ENCODE measurements at places on chromosomes 11 and 22.

DNA sequence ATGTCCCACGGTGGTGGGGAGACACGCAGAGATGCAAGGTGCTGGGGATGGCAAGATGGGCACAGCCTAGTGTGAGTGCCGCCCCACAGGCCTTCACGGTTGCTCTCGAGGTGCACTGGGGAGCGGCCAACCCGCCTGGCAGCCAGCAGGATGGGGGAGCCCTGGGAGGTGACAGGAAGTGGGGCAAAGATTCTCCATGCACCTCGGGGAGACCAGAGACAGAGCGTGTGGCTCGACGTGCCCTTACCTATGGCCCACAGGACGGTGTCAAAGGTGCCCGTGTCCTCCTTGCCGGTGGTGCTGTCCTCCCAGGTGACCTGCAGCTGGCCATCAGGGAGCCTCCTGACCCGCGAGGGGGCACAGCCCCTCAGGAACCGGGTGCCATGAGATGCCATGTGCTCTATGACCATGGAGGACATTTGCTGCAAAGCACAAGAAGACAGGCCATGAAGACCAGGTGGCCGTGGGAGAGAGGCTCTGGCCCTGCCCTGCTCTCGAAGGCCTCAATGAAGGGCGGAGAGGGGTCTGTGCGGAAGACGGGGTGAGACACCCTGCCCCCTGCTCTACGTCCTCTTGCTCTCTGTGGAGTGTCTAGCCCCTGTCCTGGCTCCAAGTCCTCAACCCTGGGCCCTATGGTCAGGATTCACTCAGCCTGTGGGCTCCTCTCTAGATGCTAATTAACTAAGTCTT is 40.6 kb upstream of the GNB1L start:
- DNase-seq: no peak

DNA sequence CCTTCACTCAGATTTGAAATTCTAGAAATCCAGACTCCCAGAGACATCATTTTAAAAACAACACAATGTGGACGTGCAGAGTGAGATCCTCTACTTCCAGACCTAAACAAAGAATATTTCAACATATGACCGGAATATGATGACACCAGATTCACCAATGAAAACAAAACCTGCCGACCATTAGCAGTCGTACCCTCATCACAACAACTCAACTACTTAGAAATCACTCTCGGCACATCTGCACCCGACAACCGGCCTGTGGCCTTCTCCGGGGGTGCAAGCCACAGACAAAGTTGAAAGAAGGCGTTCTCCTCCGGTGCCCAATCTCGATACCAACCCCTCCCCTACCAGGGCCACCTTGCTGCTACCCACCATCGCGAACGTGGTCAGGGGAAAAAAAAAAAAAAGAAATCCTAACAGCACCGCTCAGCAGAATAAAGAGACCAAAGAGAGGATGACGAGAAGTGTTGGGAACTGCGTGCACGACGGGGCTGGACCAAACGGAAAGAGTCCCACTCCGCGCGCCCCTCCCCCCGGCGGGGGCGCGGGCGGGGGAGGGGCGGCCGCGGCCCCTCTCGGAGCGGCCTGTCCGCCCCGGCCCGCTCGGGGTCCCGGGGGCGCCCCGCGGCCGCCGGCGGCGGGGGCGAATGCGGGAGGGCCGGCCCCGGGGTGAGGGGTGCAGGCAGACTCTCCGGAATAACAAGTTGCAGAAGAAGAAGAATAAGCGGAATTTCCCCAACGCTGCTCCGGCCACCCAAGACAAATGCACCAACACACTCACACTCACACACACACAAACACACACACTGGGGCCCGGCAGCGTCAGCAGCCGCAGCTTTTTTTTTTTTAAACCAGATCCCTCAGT is 1.7 kb downstream of the PHF21A start:
- DNase-seq: peak; percentile 22

- peak; percentile 28 for DNase-seq
These were observed 56.6 kb upstream of the LIN7C start for GRCh38 chr11:27563201-27563600.

GRCh38 chr22:30186510-30186909 is 60.0 kb downstream of the LIF start:
- DNase-seq: no peak

GRCh38 chr11:60925868-60926267 is 1.6 kb downstream of the TMEM132A start:
- DNase-seq: peak; percentile 91

DNA sequence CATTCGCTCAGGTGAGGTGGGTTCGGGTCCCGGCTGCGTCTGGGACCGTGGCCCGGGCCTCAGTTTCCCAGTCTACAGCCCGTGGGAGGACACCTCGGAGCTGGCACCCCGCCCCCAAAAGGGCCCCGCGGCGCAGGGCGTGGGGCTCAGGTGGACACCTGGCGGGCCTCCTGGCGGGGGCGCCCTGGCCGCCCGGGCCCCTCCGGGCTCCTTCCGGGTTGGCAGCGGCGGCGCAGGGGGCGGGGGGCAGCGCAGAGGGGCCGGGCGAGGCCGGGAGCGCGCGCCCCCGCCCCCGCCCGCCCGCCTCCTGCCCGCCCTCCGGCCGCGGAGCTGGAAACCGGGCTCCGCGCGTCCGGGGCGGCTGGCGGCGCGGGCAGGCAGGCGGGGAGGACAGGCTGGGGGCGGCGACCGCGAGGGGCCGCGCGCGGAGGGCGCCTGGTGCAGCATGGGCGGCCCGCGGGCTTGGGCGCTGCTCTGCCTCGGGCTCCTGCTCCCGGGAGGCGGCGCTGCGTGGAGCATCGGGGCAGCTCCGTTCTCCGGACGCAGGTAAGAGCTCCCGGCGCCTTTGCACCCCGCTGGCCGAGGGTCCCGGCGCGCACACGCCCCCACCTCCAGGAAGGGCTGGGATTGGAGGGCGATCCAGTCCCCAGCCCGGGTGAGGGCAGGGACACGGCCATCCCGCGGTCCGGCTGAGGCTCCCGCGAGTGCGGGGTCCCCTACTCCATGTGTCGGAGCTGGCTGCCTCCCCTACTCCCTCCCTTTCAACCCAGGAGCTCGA is at the start of gene EMID1:
TSS of gene EMID1 (plus strand) at position 303 of the 778 bp plus-strand sequence. CDS start at position 446, 143 bp downstream.
- peak; percentile 12 for DNase-seq

DNA sequence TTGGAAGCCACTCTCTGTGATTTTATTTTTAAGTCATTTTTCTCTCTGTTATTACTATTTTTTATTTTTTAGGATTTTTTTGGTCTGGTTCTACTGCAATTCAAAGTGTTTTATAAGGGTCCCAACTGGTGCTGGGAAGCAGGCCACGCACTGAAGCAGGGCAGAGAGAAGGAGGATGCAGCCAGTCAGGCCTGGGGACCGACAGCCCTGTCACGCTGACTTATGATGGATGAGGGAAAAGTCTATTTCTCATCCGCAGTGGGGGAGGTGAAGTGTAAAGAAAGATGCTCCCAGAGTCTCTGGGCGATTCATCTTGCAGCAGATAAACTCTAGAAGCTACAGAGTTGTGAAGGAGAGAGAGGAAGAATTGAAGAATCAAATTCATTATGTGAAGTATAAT is 191.6 kb downstream of the NTM start:
- no peak for DNase-seq

GRCh38 chr11:1341928-1342524 is 32.6 kb upstream of the TOLLIP start:
- peak; percentile 4 for DNase-seq

DNA sequence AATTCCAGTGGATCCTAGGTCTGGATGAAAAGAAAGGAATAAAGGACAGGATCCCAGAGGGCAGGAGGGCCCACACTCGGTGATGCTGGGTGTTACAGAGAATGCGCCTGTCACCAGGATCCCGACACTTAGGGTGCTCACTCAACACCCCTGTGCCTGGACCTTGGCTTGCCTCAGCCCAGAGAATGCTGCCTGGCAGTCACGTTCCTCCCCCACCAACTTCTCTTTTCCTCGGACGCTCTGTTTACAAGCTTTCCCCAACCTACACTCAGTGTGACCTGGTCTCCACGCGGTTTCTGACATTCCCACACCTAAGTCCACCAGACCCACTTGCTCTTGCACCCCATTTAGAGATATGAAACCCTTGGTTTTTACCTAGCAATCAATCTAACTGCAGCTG is 38.0 kb upstream of the ETS1 start:
- DNase-seq: no peak

GRCh38 chr11:106001304-106002012 is 20.6 kb downstream of the MSANTD4 start:
- DNase-seq: peak; percentile 54

DNA sequence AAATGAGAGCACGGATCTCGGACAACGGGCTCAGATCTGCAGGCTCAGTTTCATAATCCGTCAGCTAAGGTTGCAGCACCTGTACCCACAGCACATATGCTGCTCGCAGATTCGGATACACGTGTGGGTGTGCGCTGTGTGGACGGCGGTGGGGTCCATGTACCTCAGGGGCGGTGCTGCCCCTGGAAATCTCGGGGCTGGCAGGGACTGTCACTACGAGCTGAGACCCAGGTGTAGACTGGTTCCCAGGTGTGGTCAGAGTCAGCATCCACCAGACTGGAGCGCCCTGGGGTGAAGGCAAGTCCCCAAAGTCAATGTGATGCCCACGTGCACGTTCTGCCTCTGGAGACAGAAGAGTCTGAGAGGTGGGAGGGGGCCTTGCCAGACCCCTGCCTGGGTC is 989.3 kb downstream of the BRD1 start:
- DNase-seq: no peak

GRCh38 chr11:83056204-83056603 is 15.5 kb downstream of the RAB30 start:
- DNase-seq: peak; percentile 61

- no peak for DNase-seq
These were observed 20.5 kb downstream of the NUCB2 start for GRCh38 chr11:17296852-17297559.

DNA sequence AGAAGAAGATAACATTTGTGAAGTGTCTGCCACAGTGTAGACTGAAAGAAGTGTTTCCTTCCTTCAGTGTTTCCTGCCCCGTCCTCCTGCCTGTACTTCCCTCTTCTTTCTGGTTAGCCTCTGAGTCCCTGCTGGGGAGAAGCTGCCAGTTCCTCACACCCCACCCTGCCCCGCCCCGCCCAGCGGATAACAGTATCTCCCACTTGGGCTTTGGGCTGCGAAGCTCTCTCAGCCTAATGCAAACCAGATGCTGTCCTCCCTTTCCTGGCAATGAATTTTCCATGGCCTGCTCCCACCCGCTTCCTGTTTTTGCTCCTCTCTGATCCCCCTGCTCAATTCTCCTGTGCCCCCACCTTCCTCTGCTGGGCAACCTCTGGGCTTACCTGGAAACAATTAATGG is 5.2 kb upstream of the RAB3IL1 start:
- no peak for DNase-seq

DNA sequence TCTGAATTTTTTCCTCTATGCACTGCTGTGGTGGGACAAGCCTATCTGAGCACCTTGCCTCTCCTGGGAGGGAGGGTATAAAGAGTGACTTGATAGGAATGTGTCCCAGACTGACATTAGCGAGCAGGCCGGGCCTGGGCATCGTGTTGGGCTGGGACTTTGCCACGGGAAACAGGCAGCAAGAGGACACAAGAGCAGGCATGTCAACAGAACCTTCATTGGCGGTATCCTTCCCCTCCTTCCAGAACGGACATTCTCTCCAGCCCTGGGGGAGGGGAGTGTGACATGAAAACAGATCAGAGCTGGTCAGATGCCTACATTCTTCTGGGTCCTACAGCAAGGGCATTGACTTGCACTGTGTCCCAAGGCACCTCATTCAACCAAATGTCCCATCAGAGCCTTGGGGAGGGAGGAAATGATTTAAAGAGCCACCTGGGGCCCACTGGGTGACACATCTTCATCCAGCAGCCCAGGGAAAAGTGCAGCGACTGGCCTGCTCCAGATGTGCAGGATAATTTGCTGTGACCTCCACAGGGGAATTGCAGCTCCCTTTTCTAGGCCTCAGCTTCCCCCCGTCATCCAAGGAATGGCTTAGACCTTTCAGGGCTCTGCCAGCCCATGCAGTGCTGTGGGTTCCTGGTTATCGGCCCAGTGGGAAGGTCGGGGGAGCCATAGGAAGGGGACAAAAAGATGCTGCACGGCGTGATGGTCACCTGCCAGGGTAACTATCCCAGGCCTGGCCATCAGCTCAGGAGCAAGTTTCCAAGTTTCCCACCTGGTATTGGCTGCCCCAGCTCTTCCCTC is 21.8 kb upstream of the UVRAG start:
- DNase-seq: no peak

DNA sequence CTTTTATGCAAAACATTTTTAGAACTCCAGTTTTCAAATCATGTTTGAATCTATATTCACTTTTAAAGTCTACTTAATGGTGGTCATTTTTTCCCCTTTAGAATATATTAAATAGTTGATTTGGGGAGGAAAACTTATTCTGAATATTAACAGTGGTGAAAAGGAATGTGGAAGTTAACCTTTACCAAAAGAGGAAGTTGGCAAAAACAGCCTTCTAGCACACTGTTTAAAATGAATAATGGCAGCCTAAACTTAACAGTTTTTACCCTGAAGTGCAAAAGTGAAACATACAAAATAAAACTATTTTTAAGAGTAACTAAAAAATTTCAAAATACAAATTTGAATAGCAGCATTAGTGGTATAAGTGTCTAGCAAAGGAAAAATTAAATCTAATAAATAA is 86.4 kb downstream of the GRK3 start:
- no peak for DNase-seq
